Pericardium fibroblast (primary cell): ENCODE measurements at places on chromosomes 12 and 14. TPM values are rescaled to one million over a fixed set of nuclear protein-coding genes. Genes with fewer than 3 reads are reported as not detected.

Gene EPYC
- total RNA-seq = not detected in 2 replicates

Gene TAS2R9
- not detected in 2 replicates for total RNA-seq

Gene ASB2
- total RNA-seq = not detected in 2 replicates

Gene HCAR1
- 0.23 and 2.0 TPM in 2 replicates for total RNA-seq

Gene ZCCHC8
- total RNA-seq = 11.9 TPM in 2 replicates

Gene SP7
- not detected in 2 replicates for total RNA-seq

Gene OR4E2
- total RNA-seq = not detected in 2 replicates

Gene PTPRQ
- 1.8 and 2.3 TPM in 2 replicates for total RNA-seq

Gene TGM1
- 1.0 and 7.9 TPM in 2 replicates for total RNA-seq

Gene DHRS1
- total RNA-seq = 6.9 and 26.3 TPM in 2 replicates

Gene FAM90A1
- total RNA-seq = 0.09 and 0.93 TPM in 2 replicates

Gene TMCC3
- 0.51 and 4.1 TPM in 2 replicates for total RNA-seq

Gene ALDH1L2
- total RNA-seq = 65.1 and 85.1 TPM in 2 replicates

Gene KCNA5
- total RNA-seq = not detected in 2 replicates

Gene LPAR5
- 3.6 TPM in 1 of 2 replicates, not detected in the other for total RNA-seq

Gene LRRC9
- total RNA-seq = not detected in 2 replicates

Gene IFT81
- 6.9 and 7.2 TPM in 2 replicates for total RNA-seq

Gene SPTB
- total RNA-seq = under 0.01 TPM in 1 of 2 replicates, not detected in the other

Gene GPR132
- total RNA-seq = 1.4 TPM in 1 of 2 replicates, not detected in the other

Gene PIK3C2G
- not detected in 2 replicates for total RNA-seq

Gene NGB
- total RNA-seq = not detected in 2 replicates

Gene TEX52
- not detected in 2 replicates for total RNA-seq

Gene WIF1
- not detected in 2 replicates for total RNA-seq

Gene CFAP54
- 0.12 and 0.77 TPM in 2 replicates for total RNA-seq

Gene VDR
- 6.4 and 9.1 TPM in 2 replicates for total RNA-seq

Gene OASL
- total RNA-seq = 0.34 TPM in 1 of 2 replicates, not detected in the other

Gene ABHD12B
- 0.12 TPM in 1 of 2 replicates, not detected in the other for total RNA-seq

Gene ATF7IP
- total RNA-seq = 12.6 and 13.0 TPM in 2 replicates

Gene EIF2S3B
- total RNA-seq = 0.35 and 6.4 TPM in 2 replicates

Gene SLC17A8
- not detected in 2 replicates for total RNA-seq

Gene GUCY2C
- not detected in 2 replicates for total RNA-seq

Gene MYF5
- total RNA-seq = not detected in 2 replicates

Gene CD4
- total RNA-seq = 0.35 and 0.60 TPM in 2 replicates

Gene LRRIQ1
- total RNA-seq = 0.85 TPM in 1 of 2 replicates, not detected in the other

Gene HOXC9
- total RNA-seq = 1.3 and 3.6 TPM in 2 replicates

Gene CFAP251
- total RNA-seq = 0.09 and 4.3 TPM in 2 replicates

Gene MDGA2
- not detected in 2 replicates for total RNA-seq

Gene OTOGL
- 0.34 and 2.6 TPM in 2 replicates for total RNA-seq

Gene CLEC14A
- total RNA-seq = 2.6 and 9.9 TPM in 2 replicates

Gene TAS2R50
- total RNA-seq = 0.43 TPM in 1 of 2 replicates, not detected in the other

Gene SDSL
- total RNA-seq = 8.1 and 9.6 TPM in 2 replicates

Gene TRHDE
- 1.4 TPM in 1 of 2 replicates, not detected in the other for total RNA-seq

Gene TESPA1
- not detected in 2 replicates for total RNA-seq

Gene SLC6A12
- not detected in 2 replicates for total RNA-seq

Gene FGD6
- total RNA-seq = 2.1 and 4.0 TPM in 2 replicates

Gene PZP
- total RNA-seq = not detected in 2 replicates

Gene HOXC10
- not detected in 2 replicates for total RNA-seq

Gene TMTC2
- total RNA-seq = 2.1 and 3.3 TPM in 2 replicates

Gene TAS2R8
- total RNA-seq = not detected in 2 replicates

Gene NRIP2
- total RNA-seq = under 0.01 TPM in 1 of 2 replicates, not detected in the other

Gene IL26
- 0.09 TPM in 1 of 2 replicates, not detected in the other for total RNA-seq

Gene FGF6
- total RNA-seq = not detected in 2 replicates

Gene ANG
- total RNA-seq = 12.3 and 12.8 TPM in 2 replicates

Gene IFNG-AS1
- total RNA-seq = not detected in 2 replicates

Gene CD163L1
- total RNA-seq = not detected in 2 replicates
